ENCODE measurements at places on chromosomes 3 and 15.

DNA sequence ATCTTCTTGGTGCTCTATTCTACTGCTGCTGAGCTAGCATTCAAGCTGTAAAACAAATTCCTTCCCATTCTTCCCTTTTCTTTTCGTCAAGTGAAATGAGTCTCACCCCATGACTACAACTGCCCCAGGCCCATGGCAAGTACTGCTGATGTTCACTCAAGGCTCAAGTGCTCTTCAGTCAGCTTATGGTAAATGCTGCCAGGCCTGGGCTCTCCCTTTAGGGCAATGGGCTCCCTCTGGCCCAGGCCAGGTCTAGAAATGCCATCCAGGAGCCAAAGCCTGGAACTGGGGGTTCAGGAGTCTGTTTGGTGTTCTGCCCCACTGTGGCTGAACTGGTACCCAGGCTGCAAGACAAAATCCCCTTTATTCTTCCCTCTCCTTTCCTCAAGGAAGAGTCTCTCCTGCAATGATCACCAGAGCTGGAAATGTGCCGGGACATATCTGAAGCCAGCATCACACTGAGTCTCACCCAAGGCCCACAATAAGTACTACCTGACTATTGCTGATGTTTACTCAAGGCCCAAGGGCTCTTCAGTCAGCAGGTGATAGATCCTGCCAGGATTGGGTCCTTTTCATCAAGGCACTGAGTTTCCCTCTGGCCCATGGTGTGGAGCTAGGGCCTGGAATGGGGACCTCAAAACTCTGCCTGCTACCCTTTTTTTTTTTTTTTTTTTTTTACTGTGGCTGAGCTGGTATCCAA is 205.0 kb upstream of the STAC start:
- DNase-seq = no peak

DNA sequence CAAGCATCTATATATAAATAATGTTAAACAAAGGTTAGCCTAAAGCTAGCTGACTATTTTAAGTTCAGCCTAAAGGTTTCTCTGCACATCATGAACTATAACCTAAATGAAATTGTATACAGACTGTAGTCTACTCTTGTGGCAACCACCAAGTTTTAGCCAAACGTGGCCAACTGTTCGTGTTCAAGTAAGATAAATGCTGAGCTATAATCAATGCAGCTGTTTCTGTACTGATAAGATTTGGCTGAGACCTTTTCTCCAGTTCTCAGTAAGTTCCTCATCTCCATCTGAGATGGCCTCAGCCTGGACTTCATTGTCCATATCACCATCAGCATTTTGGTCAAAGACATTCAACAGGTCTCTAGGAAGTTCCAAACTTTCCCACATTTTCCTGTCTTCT is 43.7 kb upstream of the IGSF10 start:
- DNase-seq = no peak

GRCh38 chr3:123952844-123953520 is 8.0 kb downstream of the CCDC14 start:
- no peak for DNase-seq

- DNase-seq = no peak
These were observed 116.6 kb downstream of the ST8SIA2 start for GRCh38 chr15:92510163-92510882.

DNA sequence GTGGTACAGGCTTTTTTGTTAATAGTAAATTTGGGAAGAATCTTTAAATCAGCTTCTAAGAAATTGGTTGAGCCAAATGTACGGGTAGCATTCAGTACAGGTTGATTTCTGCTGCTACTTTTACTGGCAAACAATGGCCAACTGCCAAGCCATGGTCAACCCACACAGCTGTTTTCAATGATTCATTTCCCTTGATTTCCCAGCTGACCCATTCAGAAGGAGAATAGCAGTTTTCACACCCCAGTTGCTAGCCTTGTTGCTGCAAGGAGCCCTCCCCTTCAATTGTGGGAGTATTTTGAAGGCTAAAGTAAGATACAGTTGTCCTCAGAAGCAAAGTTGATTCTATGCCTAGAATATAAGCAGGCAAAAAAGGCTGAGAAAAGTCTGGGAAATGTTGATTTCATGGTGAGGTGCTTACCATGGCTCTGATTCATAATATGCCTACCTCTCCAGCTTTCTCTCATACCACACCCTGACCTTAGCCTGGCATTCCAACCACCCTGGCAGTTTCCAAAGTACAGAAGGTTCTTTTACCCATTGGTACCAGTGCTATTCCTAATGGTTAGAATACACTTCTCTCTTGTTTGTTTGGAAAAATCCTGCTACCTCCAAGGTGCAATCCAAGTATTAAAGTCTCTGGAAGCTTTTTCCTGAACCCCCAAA is 320.3 kb upstream of the TGFBR2 start:
- no peak for DNase-seq

DNA sequence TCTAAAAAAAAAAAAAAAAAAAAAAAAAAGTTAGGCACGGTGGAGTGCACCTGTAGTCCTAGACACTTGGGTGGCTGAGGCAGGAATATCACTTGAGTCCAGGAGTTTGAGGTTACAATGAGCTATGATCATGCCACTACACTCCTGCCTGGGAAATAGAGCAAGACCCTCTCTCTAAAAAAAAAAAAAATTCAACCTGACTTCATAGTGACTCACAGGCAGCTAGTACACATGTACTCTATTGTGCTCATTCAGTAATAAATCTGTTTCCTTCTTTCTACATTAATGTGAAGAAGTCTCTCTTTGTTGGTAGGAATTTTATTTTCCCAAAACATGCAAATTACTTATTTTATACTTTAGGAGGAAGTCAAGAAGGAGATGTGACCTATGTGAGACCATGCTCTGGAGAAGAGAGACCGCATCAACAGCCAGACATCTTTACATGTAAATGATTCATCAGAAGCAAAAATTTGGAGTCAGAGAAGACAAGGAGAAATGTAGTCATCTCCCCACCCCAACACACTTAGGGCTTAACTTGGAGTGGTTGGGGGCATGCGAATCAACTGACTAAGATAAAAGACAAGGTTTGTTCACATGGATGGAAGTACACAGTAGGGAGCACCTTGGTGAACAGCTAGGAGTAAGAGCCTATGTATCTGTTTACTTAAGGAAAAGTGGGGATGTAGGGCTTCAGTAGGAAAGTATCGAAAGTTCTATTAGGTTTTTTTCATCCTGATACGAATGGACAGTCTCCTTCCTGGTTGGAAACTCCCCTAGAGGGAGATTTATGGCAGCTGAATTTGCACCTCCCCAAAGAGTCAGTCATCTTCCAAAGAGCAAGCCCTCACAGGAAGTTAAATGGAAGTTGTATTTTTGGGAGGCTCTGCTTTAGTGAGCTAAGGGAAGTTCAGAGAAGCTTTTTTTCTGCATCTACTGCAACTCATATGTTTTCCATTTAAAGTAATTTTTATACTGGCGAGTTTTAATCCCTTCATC is 23.0 kb upstream of the NMD3 start:
- no peak for DNase-seq

DNA sequence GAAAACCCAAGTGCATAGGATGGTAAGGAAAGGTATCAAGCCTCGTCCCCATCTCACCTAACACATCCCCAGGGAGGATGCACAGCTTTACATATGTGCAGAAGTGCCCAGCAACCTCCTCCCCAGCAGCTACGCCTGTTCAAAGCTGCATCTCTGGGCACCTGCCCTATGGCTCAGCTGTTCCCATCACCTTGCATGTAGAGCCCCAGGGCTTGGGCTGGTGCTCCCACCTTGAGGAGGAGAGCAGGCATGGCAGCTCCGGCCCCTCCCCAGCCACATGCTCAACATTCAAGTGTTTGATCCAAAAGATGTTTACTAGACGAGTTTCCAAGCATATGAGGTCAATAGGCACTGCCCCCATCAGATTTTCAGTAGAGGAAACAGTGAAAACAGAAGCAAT is 173.5 kb downstream of the ATP10A start:
- no peak for DNase-seq
